ENCODE measurements at places on chromosomes 11 and 22. TPM values are rescaled to one million over a fixed set of nuclear protein-coding genes. Genes with fewer than 3 reads are reported as not detected.
A peak's percentile ranks its signal among the peaks of the same experiment; 100 is the strongest.

DNA sequence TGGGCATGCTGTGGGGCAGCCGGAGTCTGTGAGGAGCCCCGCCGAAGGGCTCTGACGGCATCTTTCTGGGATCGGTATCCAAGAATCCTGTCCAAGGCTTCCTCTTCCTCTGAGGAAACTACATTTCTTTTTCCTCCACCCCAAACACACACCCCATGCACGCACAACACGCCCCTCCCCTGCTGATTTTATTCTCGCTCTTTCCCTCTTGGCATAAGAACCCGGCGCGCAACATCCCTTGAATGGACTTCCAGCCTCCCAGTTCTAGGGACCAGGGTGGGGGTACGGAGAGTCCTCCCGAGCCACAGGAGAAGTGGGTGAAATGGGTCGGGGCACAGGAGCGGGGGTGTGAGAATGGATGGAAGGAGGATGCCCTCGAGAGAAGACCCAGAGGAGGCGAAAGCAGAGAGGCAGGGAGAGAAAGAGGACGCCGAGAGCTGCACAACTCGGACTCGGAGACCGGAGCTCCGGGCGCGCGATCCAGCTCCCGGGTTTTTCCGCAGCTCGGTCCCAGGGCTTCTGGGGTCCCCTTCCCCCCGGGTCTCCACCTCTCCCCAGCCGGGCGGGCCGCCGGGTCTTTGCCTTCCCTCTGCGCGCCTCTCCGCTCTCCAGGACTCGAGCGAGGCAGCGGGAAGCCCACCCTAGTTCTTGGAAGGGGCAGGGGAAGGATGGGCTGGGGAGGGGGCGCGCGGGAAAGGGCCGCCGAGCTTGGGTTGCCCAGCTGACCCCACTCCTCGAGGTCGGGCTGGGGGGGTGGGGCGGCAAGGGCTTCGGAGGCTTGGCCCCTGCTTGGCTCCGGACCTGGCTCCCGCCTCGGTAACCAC is 1.5 kb upstream of the LARGE1 start:
- peak overlapping the region; percentile 42 for H3K4me3 ChIP-seq
- H3K36me3 ChIP-seq = no peaks in the 10 kb centered on the region
- no peaks in the 10 kb centered on the region for H3K4me1 ChIP-seq

GRCh38 chr11:111162305-111162704 is 83.2 kb upstream of the POU2AF2 start:
- H3K4me3 ChIP-seq = no peak overlapping the region
- DNase-seq = no peak
- H3K4me1 ChIP-seq = no peaks in the 10 kb centered on the region
- peaks cover 28% of the 10 kb centered on the region for H3K27me3 ChIP-seq

DNA sequence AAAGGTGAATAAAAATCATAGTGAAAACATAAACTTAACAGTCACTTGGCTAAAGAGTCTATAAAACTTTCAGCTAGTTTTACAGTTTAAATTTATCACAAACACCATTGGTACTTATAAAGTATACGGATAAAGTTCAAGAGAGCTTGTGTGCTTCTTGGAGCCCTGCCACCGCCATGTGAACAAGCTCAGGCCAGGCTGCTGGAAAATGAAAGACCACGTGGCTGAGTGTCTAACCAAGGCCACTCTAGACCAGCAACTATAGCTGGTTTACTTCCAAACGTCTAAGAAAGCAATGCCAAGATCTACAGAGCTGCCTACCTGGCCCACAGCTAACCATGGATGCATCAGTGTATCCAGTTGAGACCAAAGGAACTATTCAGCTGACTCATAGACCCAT is 66.3 kb upstream of the API5 start:
- no peaks in the 10 kb centered on the region for H3K4me1 ChIP-seq
- no peak overlapping the region for H3K27ac ChIP-seq
- H3K36me3 ChIP-seq = no peaks in the 10 kb centered on the region
- no peak for DNase-seq

DNA sequence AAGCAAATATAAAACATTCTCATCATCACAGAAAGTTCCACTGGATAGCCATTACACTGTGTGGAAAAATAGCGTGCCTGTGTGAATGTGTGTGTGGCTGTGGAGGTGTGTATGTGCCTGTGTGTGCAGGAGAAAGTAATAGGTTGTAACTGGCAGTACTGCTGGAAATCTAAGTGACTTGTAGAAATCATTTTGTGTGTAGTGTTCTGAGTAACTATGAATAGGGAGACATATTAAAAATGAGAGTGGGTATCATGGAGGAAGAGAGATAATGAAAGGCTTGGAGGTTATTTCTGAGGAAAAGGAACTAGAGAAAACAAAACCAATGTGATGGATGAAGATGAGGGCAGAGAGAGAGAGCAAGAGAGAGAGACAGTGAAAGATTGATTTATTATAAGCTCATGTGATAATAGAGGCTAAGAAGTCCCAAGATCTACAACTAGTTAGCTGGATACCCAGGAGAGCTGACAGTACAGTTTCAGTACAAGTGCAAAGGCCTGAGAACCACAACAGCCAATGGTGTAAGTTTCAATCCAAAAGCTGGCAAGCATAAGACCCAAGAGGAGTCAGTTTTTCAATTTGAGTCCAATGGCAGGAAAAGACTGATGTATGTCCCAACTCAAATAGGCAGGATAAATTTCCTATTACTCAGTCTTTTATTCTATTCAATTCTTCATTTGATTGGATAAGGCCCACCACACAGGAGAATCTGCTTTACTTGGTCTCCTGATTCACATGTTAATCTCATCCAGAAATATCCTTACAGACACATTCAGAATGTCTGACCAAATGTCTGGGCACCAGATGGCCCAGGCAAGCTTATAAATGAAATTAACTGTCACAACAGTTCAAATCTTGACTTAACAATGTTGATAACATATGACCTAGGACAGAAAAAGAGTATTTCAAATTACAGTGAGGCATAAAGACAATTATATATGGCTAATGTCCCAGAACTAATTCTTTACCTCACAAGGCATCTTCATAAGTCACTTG is 14.9 kb downstream of the KBTBD3 start:
- no peak for DNase-seq
- H3K4me1 ChIP-seq = no peaks in the 10 kb centered on the region
- no peak overlapping the region for H3K27ac ChIP-seq
- H3K36me3 ChIP-seq = no peaks in the 10 kb centered on the region

DNA sequence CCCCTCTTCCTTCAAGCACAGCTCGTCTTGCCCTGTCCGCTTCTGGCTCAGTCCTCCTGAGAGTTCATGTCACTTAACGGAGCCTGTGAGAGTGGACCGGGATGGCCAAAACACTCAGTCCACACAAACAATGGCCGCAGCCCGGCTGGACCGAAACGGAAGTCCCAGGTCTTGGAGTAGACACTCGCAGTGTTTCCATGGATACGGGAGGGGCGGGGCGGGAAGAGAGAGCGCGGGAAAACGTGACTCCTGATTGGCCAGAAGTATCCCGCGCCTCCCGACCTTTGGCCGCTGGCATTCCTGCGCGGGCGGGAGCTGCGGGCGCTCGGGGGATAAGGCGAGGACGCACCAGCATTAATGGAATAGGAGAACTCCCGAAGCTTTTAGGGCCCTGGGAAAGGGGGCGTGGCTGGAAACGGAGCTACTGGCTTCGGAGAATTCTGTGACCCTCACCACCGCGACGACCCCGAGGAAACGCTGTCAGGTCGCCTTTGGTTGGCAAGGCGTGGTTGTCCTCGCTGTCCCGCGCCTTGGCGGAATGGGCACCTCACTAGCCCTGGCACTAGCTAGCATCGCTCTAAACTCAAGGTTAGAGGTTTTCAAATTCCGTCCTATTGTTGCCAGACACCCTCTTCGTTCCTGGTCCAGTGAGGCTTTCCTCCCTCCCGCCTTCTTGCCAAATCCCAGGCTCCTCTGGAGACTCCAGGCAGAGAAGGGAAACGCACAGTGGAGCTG is at the start of the genes NLRP14 and ZNF214:
NLRP14 (plus strand) TSS at position 297 of the 735 bp plus-strand sequence. CDS start 18,108 bp downstream, outside the sequence.
ZNF214 (minus strand) TSS at position 164 of the 735 bp plus-strand sequence. CDS start 17,511 bp downstream, outside the sequence.
- peak within 1 kb of the TSS; percentile 60 for H3K4me3 ChIP-seq
- peaks cover 21% of the 10 kb centered on the region for H3K4me1 ChIP-seq
- H3K36me3 ChIP-seq = no peaks in the 10 kb centered on the region
- H3K27ac ChIP-seq = no peak within 1 kb of the TSS
- peak; percentile 75 for DNase-seq
- H3K27me3 ChIP-seq = no peaks in the 10 kb centered on the region

GRCh38 chr22:48493733-48494132 is 1333.9 kb downstream of the BRD1 start:
- H3K4me1 ChIP-seq = no peaks in the 10 kb centered on the region
- H3K27ac ChIP-seq = no peak overlapping the region
- H3K4me3 ChIP-seq = no peak overlapping the region
- no peak for DNase-seq
- no peaks in the 10 kb centered on the region for H3K36me3 ChIP-seq

DNA sequence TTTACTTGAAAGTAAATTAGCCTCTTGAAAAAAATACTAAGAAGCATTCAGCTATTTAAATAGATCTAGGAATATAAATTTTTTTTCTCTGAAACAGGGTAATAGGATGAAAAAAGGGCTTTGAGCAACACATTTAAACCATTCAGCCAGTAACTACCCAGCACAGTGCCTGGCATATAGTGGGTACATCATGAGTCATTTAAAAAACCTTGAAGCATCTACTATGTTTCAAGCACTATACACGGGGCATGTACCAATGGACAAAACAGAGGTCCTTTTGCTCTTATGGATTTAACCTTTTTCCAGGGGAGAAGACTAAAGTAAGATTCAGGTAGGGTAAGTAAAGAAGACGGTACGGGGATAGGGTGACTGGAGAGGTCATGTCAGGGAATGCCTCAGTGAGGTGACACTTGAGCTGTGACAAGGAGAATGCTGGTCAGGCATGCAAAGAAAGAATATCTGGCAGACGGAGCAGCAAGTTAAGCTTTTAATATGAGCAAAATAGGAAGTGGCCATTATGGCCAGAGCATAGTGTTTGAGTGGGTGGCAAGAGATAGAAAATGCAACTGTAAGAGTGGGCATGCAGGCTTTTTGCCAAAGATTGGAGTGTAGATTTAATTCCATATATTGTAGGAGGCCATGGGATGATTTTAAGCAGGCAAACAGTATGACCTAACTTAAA is 101.1 kb downstream of the HIPK3 start:
- DNase-seq = no peak
- H3K36me3 ChIP-seq = no peaks in the 10 kb centered on the region
- no peaks in the 10 kb centered on the region for H3K4me1 ChIP-seq
- H3K27ac ChIP-seq = no peak overlapping the region

GRCh38 chr11:119338318-119338890 is 2.3 kb downstream of the C1QTNF5 start:
- H3K4me3 ChIP-seq = no peak overlapping the region
- peaks cover 9% of the 10 kb centered on the region for H3K4me1 ChIP-seq
- DNase-seq = peak; percentile 39
- no peak overlapping the region for H3K27ac ChIP-seq
- no peaks in the 10 kb centered on the region for H3K27me3 ChIP-seq
- peaks cover 12% of the 10 kb centered on the region for H3K36me3 ChIP-seq

DNA sequence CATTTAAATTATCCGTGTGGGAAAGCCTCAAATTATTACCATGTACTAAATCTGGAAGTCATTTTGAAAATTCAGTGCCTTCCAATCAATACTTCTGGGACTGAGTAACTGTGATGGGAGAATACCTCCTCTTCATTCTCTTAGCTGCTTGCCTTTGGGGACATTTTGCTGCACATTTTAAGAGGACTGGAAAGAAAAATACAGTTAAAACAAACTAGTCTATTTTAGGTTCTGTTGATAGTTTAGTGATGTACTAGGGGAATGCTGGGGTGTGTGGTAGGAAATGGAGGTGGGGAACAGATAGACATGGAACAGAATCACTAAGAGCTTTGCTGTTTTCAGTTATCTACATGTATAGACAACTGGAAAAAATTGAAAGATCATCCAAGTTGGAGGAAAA is 65.7 kb upstream of the APOA1 start:
- no peak overlapping the region for H3K4me3 ChIP-seq
- DNase-seq = no peak
- no peak overlapping the region for H3K27ac ChIP-seq
- no peaks in the 10 kb centered on the region for H3K36me3 ChIP-seq

- H3K27me3 ChIP-seq = peaks cover 21% of the 10 kb centered on the region
- no peaks in the 10 kb centered on the region for H3K4me1 ChIP-seq
- H3K36me3 ChIP-seq = no peaks in the 10 kb centered on the region
- H3K27ac ChIP-seq = no peak overlapping the region
- no peak overlapping the region for H3K4me3 ChIP-seq
Observed at GRCh38 chr11:130531061-130531460, 82.6 kb downstream of the ADAMTS15 start.

DNA sequence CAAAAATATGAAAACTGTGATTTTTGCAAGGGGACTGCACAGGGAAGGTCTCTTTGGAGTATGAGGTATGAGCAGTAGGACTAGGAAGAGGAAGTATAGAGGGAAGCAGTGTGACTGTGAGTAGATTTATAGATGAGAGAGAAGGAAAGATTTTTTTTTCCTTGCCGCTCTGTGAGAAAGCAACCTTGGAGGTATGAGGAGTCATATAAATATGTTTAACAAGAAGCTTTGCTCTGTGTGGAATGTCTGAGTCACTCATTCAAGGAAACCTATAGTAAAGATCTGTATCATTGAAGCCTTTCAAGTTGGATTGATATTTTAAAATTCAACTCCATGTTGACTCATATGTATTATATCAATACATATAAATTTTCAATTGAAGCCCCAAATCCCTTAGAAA is 26.2 kb downstream of the DNHD1 start:
- no peaks in the 10 kb centered on the region for H3K36me3 ChIP-seq
- H3K27me3 ChIP-seq = no peaks in the 10 kb centered on the region

GRCh38 chr22:45413368-45414211 is at the start of the genes RIBC2 and SMC1B:
TSS of gene RIBC2 (plus strand) at chr22:45413693. CDS start at chr22:45413887, 194 bp downstream.
TSS of gene SMC1B (minus strand) at chr22:45413599. CDS start at chr22:45413567, 32 bp downstream.
- peaks cover 9% of the 10 kb centered on the region for H3K4me1 ChIP-seq
- peak within 1 kb of the TSS; percentile 58 for H3K27ac ChIP-seq
- no peaks in the 10 kb centered on the region for H3K27me3 ChIP-seq

DNA sequence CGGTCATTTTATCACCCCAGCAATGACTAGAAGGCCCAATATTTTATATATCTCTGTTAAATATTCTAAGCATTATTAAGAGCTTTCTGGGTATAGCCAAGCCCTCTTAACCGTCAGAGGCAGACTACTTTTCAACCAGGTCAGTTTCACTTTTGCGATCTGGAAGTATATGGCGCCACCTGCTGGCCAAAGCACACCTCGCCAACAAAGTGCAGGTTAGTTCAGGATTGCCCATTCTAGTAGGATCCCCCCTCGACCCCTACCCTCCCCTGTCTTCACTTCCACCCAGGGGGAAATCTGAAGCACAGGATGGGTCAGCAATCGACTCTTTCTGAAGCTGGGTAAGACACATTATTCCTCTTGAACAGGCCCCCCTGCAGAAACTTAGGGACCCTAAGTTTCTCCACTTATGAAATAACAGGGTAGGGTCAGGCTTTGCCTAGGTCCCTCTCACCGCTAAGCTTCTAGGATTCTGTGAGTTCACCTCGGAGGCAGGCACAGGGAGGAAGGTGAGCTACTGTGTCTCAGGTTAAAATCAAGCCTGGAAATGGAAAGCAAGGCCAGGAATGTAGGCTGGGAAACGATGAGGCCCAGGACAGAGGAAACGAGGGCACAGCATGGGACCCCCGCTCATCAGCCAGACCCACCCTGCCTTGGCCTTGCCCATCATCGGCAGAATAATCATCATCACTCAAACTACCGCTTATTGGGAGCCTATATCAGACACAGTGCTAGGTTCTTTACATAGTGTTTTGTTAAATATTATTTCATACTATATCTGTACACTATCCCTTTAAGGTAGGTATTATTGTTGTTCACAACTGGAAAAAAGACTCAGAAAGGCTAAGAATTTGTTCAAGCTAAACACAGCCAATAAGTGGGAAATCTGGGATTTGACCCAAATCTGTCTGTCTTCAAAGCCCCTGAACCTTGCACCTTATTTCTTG is 35.6 kb downstream of the KCNJ1 start:
- no peaks in the 10 kb centered on the region for H3K27me3 ChIP-seq
- H3K27ac ChIP-seq = no peak overlapping the region
- H3K4me1 ChIP-seq = no peaks in the 10 kb centered on the region
- peak; percentile 68 for DNase-seq
- no peaks in the 10 kb centered on the region for H3K36me3 ChIP-seq

The C11orf86 gene
- total RNA-seq = 0.25 TPM

The NXPE4 gene
- total RNA-seq = not detected

The CDC42BPG gene
- total RNA-seq = 30.1 TPM

The TSPAN32 gene
- total RNA-seq = not detected

Data from HCT116 (cell line).